ENCODE measurements at places on chromosomes 2 and 18.

GRCh38 chr2:56008661-56009431 lies 85.3 kb upstream of the EFEMP1 start:
- H3K4me1 ChIP-seq: peaks cover 22% of the 10 kb centered on the region
- H3K4me3 ChIP-seq: no peak overlapping the region
- H3K27me3 ChIP-seq: no peaks in the 10 kb centered on the region
- H3K36me3 ChIP-seq: no peaks in the 10 kb centered on the region

GRCh38 chr18:6606411-6607085 lies 123.0 kb upstream of the ARHGAP28 start:
- no peak overlapping the region for H3K4me3 ChIP-seq
- no peak for DNase-seq
- no peaks in the 10 kb centered on the region for H3K27me3 ChIP-seq
- peaks cover 4% of the 10 kb centered on the region for H3K4me1 ChIP-seq

DNA sequence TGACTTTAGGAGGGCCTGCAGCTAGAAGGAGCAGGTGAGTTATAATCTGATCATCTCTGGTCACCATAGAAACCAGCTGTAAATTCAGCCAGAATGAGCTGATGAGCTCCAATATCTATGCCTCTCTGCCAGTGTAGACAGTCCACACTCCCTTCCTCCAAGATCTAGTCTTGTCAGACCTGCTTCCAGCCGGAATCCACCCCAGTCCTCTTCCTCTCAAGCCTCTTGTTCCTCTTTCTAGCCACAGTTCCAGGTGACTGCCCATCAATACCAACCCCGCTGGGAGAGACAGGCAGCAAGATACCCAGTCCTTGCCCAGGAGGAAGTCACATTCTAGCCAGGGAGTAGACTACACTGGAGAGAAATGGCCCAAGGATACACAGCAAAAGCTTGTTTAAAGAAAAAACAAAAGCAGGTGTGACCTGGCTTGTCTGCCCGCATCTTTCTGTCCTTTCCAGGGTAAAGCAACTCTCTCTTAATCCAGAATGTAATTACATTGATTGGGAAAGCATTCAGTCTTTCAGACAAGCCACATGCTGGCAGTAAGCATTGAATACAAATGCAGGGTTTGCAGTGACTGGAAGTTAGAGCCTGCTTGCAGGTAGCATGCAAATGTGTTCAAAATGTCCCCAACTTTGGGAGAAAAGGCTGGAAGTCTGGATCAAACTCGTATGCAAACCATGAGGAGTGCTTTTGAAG lies 9.0 kb upstream of the SLC35F6 start:
- no peaks in the 10 kb centered on the region for H3K36me3 ChIP-seq
- H3K27me3 ChIP-seq: no peaks in the 10 kb centered on the region
- H3K4me3 ChIP-seq: no peak overlapping the region
- no peak for DNase-seq

GRCh38 chr2:100383306-100383705 lies 34.2 kb downstream of the CHST10 start:
- no peaks in the 10 kb centered on the region for H3K36me3 ChIP-seq
- H3K27me3 ChIP-seq: no peaks in the 10 kb centered on the region
- no peak for DNase-seq
- H3K27ac ChIP-seq: no peak overlapping the region

DNA sequence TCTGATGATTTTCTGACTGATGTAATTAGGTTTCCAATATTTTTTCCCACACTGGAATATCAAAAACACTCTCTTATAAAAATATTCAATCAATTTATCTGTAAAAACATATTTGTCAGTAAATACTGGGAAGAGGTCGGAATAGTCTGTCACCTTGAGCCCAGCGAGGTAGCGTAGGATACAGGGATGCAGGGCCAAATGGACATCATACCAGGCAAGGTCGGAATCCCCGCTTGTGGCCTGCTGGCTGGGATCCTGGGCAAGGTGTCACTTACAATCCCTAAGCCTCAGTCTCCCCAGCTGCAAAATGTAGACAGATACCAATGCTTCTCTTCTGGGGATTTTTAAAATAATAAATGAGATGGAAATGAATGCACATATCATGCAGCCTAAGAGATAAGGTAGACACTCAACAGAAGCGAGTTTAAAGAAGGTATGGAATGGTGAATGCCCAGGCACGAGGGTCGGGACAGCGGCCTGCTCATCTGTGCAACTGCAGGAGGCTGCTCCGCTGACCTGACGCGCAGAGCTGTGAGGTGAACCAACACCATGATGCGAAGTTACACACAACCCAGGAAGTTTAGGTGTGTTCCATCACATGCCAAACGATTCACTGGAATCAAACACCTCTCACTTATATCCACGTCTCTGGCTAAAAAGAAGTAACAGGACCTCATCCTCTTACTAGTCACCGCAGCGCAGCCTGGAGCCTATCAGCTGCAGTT lies 98.2 kb downstream of the EIPR1 start:
- H3K4me1 ChIP-seq: no peaks in the 10 kb centered on the region
- DNase-seq: no peak
- no peak overlapping the region for H3K4me3 ChIP-seq
- no peaks in the 10 kb centered on the region for H3K36me3 ChIP-seq
- no peak overlapping the region for H3K27ac ChIP-seq
- no peaks in the 10 kb centered on the region for H3K27me3 ChIP-seq
